Cardiac fibroblast (primary cell): ENCODE measurements at places on chromosomes 7 and 10.
A peak's percentile ranks its signal among the peaks of the same experiment; 100 is the strongest.

DNA sequence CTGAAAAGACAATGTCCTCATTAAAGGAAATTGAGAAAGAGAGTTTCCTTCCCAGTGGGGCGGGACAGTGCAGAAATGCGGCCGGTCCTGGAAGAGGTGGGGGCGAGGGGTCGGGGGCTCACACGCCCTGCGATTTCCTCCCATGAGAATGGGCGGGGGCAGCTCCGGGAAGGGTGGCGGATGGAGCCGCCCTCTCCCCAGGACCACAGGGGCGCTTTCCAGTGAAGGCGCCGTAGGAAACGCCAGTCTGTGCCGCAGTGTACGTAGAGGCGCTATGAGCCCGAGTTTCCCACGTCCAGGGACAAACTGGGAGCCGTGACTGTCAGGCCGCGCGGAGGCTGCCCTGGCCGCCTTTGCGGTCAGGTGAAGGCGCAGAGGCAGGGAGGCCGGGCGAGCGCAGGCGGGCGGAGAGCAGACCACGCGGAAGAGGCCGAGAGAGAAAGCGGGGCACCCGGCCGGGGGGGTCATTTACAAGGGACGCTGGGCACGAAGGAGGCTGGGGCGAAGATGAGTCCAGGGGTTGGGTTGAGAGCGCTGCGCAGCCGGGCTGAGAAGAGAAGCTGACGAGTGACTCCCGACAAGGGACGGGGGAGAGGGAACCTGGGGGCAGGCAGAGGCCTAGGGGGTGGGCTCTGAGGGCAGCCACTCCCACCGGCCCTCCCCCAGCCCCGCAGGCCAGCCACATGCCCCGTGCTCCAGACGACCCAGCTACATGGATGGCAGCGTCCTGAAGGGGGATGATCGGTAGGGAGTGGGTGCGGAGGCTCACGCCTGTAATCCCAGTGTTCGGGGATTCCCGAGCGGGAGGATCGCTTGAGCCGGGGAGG, 45.0 kb downstream of the ALOX5 start:
- DNase-seq, result peak; percentile 56

DNA sequence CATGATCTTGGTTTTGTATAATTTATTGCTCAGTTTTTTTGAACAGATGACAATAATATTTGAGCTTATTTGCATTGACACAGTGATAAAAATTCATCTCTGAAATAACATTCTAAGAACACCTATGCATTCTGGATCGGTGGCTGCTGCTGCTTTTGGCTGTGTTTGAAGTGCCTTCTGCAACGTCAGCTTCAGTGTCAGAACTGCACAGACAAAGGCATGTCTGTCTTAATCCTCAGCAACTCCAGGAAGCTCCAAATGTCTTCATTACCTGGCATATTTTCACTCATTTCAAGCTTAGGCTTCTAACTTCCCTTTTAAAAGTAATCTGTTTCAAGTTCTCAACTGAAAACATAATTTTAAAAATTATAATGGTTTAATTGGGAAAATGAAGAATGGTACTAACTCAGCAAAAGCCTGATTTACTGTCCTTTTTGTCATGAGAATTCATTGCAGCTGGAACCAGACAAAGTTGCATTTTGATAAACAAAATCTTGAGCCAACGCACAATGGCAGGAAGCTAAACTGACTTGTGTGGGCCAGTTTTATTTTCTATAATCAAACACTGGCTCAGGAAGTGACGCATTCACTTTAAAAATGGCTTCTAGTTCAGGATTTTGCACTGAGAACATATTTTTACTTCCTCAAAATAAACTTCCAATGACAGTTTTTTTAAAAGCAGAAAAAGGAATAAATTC, 38.7 kb downstream of the NPS start:
- DNase-seq, result no peak

GRCh38 chr7:117871778-117872538, 1.3 kb downstream of the CTTNBP2 start:
- no peak for DNase-seq

GRCh38 chr7:159115601-159116501, 28.8 kb downstream of the VIPR2 start:
- no peak for DNase-seq

GRCh38 chr7:134372858-134373257, 56.1 kb upstream of the SLC35B4 start:
- no peak for DNase-seq

DNA sequence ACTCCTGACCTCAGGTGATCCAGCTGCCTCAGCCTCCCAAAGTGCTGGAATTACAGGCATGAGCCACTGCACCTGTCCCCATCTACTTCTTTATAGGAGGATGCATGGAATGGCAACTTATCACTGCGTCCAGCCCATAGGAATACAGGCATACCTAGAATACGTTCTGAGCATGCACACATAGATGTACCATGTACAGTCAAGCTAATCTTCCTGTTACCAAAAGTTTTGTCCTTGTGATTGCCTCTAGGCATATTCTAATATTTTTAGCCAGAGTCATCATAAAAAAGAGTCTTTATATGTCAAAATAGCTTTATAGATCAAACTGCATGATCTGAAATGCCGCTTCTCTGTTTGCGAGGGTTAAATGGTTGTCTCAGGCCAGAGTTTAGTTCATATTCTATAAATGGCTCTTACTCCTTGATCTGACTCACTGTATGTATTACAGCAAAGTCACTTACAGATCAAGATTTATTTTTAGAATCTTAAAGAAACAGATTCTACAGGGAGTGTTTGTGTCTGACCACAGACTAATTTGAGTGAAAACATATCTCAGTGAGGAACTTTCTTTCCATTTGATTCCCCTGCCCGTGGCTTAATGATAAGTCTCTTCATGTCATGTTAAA, 210.9 kb downstream of the CREB5 start:
- DNase-seq, result peak; percentile 63

GRCh38 chr10:80322711-80323110, 33.3 kb upstream of the MAT1A start:
- DNase-seq, result no peak

DNA sequence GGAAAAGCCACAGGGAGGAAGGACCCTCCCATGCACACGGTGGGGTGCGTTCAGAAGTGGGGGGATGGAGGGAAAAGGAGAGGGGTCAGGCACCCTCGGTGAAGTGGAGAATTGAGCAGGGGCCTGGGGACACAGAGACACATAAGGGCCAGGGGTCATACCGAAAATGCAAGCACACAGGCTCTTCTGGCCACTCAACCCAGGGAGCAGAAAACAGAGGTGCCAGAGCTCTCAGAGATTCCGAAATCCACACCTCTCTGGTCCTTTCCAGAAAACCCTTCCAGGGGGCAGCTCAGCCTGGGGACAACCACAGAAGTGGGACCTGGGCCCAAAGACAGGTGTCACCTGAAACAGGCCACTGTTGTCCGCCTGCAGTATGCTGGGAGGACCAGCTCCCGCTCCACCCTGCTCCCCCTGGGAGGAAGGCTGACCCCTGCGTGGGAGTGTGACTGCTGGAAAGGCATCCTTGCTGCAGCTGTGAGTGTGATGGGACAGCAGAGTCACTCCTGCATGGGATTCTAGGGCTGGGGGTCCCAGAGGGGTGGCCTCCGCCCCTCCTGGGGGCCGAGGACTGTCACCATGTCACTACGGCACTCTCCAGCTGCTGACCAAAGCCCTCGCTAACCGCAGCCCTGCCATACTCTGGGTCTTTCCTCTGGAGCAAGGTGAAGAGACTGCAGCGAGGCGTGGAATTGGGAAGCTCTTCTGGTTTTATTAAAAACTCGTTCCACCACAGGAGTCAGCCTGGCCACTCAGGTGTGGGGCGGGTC, 63.1 kb downstream of the TMEM209 start:
- DNase-seq, result no peak

DNA sequence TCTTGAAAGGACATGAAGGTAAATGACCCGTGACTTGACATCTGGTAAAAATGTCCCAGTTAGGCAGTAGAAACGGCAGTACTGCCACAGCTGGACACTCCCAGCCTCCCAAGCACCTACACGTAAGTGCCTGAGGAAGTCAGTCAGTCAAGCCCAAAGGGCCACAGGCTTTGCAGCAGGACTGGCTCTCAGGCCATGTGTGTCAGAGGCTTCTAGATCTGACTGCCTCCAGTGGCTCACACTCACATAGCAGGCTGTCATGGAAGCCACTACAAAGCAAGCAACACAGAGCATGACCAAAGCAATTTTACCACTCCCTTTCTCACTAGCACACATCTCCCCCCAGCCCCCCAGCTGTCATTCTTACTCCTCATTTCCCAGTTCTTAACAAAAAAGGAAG, 17.8 kb upstream of the CCNJ start:
- DNase-seq, result peak; percentile 16

DNA sequence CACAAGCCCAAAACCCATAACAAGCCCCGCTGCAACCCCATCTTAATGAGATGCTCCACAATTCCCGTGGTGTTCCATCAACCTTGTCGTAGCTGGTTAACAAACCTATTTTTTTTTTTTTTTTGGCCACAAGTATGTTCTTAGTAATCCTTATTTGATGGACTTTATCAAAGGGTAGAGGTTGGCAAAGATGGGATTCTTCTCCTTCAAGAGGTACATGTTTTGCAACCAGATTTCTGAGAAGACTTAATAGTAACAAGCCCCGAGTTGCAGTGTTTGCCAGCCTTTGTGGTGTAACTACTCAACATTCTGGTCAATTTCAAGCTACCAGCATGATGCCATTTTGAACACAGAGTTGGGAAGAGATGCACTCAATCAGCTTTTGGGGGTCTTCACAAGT, 181.7 kb downstream of the NRP1 start:
- peak; percentile 52 for DNase-seq

GRCh38 chr10:98267894-98268693, at the start of gene LOXL4:
LOXL4 (minus strand) TSS chr10:98268194; CDS start chr10:98263019, 5,175 bp downstream.
- peak; percentile 33 for DNase-seq

DNA sequence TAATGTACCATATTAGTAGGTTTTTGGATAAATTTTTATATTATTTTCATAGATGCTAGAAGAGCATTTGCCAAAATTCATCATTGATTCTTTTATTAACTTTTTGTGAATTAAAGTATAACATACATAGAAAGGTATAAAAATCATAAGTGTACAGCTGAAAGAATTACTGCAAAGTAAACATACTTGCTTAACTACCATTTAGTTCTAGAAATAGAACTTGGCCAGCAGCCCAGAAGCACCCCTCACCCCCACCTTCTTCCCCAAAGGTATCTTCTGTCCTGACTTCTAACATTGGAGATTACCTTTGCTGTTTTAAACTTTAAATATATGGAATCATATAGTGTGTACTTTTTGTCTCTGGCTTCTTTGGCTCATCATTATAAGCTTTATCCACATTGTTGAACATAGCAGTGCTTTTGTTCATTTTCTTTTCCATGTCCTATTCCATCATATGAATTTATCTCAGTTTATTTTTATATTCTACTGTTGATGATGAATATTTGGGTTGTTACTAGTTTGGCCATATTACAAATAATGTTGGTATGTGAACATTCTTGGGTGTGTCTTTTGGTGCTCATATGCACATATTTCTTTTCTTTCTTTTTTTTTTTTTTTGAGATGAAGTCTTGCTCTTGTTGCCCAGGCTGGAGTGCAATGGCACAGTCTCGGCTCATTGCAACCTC, 142.8 kb downstream of the ADK start:
- DNase-seq, result peak; percentile 86

DNA sequence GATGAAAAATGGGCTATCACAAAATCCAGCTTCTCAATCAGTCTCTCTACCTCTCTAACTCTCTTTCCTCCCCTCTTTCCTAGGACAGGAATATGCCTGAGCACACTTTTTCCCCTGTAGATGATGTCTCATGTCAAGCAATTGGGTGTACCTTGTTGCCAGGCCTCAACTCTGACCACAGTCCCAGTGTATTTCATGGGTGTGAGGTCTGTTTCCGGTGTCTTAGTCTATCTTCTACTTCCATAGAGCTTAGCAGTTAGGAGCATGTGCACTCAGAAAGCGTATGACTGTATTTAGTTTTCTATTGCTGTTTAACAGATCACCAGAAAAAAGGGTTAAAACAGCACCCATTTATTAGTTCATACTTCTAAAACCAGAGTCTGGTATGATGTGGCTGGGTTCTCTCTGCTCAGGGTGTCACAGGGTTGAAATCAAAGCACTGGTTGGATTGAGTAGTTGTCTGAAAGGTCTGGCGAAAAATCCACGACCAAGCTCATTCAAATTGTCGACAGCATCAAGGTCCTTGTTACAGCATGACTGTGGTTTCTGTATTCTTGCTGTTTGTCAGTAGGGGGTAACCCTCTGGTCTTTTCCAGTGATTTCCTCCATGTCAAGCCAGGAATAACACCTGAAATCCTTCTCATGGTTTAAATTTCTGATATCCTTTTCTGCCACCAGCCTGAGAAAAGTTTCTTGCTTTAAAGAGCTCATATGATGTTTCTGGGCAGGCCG, 130.0 kb downstream of the THSD7A start:
- no peak for DNase-seq

DNA sequence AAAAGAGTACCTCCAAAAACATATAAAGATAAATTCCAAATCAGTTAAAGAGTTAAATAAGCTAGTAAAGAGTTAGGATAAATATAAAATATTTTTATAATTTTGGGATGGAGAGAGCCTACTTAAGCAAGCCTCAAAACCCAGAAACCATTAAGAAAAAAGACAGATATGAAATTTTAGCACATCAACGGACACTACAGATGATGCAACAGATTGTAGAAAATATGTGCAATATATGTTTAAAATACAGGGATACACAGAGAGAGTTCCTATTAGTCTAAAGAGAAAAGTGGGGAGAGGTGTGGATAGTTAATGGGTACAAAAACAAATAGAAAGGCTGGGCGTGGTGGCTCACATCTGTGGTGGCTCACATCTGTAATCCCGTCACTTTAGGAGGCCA, 23.6 kb upstream of the USP54 start:
- no peak for DNase-seq

- no peak for DNase-seq
These were observed 18.4 kb upstream of the GPR146 start for GRCh38 chr7:1025743-1026581.

GRCh38 chr10:70695241-70696030, 23.1 kb downstream of the ADAMTS14 start:
- DNase-seq, result no peak

DNA sequence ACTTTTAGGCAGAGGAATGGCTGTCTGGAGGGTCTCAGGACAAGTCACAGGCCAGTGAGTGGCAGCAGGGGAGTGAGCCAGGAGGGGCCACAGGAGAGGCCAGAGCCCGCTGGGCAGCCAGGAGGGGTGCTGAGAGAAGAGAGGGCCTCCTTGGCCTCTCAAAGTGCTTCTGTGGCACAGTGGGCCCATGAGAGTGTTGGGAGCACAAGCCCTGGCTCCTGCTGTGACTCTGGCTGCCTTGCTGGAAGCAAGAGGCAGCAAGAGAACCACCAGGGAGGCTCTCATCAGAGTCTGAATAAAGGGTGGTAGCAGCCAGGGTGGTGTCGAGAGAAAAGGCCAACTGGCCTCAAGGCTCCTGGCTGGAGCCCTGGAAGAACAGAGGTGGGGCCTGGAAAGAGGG, 91.1 kb downstream of the VOPP1 start:
- DNase-seq, result no peak
